Hepatocyte (in vitro differentiated cells): ENCODE measurements at places on chromosomes 4 and X. TPM values are rescaled to one million over a fixed set of nuclear protein-coding genes. Genes with fewer than 3 reads are reported as not detected.

The SASH3 gene
- total RNA-seq = 0.67 and 0.76 TPM in 2 replicates

The PAGE1 gene
- not detected in 2 replicates for total RNA-seq

The USP9X gene
- total RNA-seq = 93.9 and 114 TPM in 2 replicates

The FGFRL1 gene
- 23.1 and 28.1 TPM in 2 replicates for total RNA-seq

The TSPAN6 gene
- 134 and 146 TPM in 2 replicates for total RNA-seq
